Activated CD4-positive, alpha-beta T cell treated with anti-CD3 and anti-CD28 coated beads, Interleukin-2, amount 50 U/mL, for 24 hours (primary cell): ENCODE measurements at places on chromosomes 13 and 19.
A peak's percentile ranks its signal among the peaks of the same experiment; 100 is the strongest.

DNA sequence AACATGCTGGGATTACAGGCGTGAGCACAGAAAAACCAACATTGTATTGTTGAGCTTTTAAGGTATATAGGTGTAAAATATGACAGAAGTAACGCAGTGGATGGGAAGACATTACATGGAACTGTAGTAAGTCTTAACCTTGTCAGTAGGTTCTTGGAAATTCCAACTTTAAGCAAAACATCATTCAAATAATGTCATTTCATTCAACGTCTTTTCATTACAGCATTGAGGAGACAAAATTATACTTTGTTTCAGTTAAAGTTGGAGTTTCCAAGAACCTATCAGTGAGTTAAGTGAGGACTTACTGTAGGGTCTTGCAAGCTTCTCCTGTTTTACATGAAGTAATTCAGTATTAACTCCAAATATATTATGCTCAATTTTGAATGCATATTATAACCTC lies 27.0 kb upstream of the GPR183 start:
- DNase-seq: no peak

DNA sequence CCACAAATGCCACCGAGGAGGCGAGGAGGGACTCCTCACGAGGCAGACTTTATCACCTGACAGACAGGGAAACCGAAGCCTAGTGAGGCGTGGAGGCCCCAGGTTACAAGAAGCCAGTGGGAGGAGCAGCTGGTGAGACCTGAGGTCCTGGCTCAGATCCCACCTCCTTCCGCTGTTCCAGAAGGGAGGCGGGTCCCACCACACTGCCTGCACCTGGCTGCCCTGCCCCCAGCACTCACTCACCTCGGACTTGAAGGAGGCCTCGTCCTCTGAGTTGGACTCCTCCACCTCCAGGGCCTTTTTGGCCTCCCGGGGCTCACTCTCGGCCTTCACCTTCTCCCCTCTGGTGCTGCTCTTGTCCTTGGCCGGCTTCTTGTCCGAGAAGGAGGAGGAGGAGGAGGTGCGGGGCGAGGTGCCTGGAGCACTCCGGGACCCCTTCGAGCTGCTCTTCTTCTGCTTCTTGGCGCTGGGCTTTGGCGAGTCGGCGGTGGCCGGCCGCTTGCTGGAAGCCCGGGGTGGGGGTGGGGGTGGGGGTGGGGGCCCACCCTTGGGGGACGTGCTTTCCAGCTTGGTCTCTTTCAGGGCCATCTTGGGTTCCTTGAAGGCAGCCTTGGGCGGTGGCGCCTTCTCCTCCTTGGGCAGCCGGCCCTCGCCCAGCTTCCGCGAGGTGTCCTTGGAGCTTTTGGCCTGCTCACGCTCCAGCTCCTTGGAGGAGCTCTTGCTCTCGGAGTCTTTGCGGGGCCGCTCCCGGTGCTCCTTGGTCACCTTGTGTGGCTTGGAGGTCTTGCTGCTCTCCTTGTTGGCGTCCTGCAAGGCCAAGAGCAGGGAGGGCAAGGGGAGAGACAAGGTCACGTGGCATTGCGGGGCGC lies 57.7 kb downstream of the MLLT1 start:
- no peak for DNase-seq

- DNase-seq: no peak
Measured at GRCh38 chr13:36841391-36841790, 22.4 kb downstream of the RFXAP start.

- DNase-seq: no peak
Measured at GRCh38 chr13:32311188-32311897, 3.8 kb downstream of the ZAR1L start.

DNA sequence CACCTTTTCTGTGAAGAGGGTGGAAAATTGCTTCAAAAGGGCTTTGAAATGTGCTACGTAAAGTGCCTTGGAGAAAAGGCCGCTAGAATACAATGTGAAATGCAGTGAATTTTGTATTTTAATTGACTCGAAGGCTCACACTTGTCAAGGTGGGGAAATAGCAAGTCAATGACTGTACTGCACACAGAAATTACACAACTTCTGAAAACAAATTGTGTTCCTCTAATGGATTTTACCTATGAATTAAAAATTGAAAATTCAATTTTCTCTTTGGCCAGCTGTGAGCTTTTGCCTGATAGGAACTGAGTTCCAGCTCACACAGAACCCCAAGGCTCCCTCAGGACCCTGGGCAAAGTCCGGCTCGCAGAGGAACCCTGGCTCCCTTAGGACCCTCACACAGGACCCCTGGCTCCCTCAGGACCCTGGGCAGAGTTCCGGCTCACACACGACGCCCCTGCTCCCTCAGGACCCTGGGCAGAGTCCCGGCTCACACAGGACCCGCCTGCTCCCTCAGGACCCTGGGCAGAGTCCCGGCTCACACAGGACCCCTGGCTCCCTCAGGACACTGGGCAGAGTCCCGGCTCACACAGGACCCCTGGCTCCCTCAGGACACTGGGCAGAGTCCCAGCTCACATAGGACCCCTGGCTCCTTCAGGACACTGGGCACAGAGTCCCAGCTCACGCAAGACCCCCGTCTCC lies 324.9 kb downstream of the UQCRFS1 start:
- DNase-seq: no peak

- DNase-seq: peak; percentile 24
Measured at GRCh38 chr19:45640849-45641273, 1.7 kb upstream of the EML2 start.

GRCh38 chr13:89900104-89900765 lies 1447.3 kb upstream of the MIR17HG start:
- DNase-seq: no peak

GRCh38 chr13:70856711-70857110 lies 748.5 kb upstream of the KLHL1 start:
- DNase-seq: no peak

- DNase-seq: no peak
Measured at GRCh38 chr13:51786425-51787265, 17.3 kb downstream of the DHRS12 start.

- DNase-seq: no peak
Measured at GRCh38 chr19:13160557-13160956, 10.3 kb downstream of the IER2 start.

GRCh38 chr13:19634256-19634740 lies 839 bp downstream of the MPHOSPH8 start:
- DNase-seq: no peak

DNA sequence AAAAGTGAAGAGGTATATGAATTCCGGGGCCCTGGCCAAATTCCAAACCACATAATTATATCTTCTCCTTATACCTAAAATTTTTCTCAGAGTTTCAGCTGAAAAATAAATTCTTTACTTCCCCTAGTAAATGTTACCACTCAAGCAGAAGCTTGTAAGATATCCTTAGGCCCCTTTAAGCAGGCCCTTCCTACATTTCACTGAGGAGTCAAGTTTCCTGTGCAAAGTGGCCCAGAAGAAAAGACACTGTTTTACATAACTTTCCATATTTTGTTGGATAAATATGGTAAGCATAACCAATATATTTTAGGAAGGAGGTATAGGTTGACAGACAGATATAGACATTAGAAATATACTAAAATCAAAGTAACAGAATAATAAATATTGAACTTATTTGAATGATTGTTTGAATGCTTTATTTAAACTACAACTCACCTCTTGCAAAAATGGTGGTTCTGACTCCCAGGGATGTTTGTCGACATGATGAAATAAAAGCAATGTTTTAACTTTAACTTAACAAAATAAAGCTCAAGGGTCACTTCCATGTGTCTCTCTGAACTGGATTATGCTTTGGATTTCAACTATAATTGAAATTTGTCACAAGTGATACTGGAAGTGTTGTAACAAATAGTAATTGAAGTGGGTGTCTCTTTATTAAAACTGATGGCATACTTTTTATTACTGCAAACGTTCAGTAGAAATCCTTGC lies 141.2 kb downstream of the SPRY2 start:
- no peak for DNase-seq

DNA sequence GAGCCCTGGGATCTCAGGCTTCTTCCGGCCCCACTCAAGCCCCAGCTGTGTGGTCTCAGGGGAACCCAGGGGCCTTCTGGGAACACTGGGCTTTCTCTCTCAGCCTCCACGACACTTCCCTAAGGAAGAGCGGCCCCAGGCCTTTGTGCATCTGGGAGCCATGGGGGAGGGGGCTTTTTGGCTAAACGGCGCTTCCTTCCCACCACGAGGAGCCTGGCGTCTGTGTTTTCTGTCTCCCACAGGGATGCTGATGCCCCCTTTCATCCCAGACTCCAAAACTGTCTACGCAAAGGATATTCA lies 24.2 kb upstream of the TMEM255B start:
- DNase-seq: no peak

GRCh38 chr19:1018932-1019615 lies 1.8 kb downstream of the TMEM259 start:
- DNase-seq: no peak

- no peak for DNase-seq
Measured at GRCh38 chr13:47287291-47287751, 390.5 kb upstream of the HTR2A start.

GRCh38 chr19:11446271-11446651 lies 10.8 kb downstream of the PRKCSH start:
- no peak for DNase-seq
